HL-60 (cell line): ENCODE measurements at places on chromosomes 7 and 10.

GRCh38 chr10:492836-493235 is 196.6 kb downstream of the DIP2C start:
- DNase-seq, result no peak

- no peak for DNase-seq
Measured at GRCh38 chr7:150314639-150315239, 8.4 kb upstream of the LRRC61 start.

- no peak for DNase-seq
Measured at GRCh38 chr10:30349967-30350735, 1.1 kb upstream of the MTPAP start.

- no peak for DNase-seq
Measured at GRCh38 chr10:1253523-1254353, 197.6 kb downstream of the WDR37 start.
